ENCODE measurements at places on chromosomes 5 and 9.

DNA sequence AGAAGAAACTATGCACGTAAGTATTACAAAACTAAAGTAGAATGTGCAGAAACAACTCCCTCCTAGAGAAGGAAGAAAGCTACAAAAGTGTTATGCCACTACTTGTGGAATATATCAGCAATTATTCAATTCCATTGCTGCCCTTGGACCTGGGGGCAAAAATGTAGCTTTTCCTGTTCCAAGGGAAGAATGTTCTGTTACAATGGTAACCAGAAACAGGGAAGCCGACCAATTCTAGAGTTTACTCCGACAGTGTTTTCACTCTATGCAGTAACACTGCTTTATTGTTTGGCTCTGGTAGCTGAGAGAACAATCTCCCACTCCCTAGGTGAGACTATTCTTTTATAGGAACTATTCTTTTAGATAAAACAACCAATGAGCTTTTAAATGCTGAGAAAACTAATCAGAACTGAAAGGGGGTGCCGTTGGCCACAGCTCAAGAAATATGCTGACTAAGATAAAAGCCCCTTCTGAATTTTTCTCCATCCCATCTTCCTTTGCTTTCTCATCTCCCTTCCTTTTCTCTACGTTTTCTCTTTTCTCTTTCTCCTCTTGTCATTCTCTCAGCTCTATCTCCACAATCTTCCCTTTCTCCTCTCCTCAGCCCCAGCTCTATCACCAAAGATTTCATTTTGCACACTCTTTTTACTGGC, 54.1 kb downstream of the SLC1A3 start:
- DNase-seq: no peak

- DNase-seq: no peak
Observed at GRCh38 chr5:100772006-100772405, 131.1 kb downstream of the ST8SIA4 start.

DNA sequence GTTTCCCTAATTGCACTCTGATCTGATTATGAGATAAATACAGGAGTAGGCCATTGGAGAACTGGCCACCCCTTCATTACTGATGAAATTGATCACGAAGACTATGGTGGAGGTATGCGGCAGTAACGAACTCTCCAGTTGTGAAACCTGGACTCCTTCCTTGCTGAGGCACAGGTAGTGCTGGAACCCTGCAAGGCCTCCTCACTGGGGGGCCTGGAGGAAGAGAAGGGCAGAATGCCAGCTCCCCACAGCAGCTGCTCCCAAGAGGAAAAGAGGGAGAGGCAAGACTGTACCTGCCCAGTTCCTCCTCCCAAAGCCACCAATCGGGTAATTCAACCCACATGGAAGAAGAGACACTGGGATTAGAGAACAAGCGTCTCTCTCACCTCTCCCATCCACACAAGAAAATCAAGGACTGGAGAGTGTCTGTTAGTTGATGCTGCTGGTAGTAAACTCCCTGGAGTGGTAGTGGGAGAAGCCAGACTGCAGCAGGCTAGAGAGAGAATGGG, 19.1 kb upstream of the TRIO start:
- no peak for DNase-seq

- DNase-seq: peak; percentile 83
Observed at GRCh38 chr5:119315516-119315949, 40.3 kb upstream of the TNFAIP8 start.

GRCh38 chr9:38018958-38019602, 49.9 kb downstream of the SHB start:
- DNase-seq: no peak

DNA sequence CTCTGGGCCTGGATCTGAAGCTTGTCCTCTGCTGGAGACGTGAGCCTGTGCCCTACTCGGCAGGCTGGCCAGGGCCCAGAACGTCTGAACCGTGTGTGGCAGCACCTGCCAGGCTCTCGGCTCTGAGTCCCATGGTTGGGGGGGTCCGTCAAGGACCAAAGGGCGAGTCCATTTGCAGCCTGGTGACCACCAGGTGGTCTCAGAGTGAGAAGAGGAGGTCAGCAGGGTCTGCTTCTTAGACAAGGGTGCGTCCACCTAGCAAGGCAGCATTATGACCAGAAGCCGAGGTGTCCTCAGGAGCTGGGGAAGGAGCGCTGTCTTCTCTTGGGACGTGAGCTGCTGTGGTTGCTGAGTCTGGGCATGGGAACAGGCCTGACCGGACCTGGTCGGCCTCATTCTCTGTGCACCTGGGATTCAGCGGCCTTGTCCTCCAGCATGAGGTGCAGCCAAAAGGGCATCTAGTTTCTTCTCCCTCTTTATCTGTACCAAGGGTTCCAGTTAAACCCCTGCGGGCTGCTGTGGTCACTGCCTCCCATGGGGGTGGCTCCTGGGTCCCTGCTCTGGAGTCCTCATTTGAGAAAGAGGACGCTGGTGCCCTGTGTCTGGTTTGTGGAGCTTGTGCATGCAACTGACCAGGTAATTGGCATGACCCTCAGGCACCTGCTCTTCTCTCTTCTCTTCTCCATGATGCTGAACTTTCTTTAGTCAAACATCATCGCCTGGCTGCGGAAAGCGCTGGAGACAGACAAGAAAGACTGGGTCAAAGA, 14.4 kb downstream of the EXOC3 start:
- no peak for DNase-seq

DNA sequence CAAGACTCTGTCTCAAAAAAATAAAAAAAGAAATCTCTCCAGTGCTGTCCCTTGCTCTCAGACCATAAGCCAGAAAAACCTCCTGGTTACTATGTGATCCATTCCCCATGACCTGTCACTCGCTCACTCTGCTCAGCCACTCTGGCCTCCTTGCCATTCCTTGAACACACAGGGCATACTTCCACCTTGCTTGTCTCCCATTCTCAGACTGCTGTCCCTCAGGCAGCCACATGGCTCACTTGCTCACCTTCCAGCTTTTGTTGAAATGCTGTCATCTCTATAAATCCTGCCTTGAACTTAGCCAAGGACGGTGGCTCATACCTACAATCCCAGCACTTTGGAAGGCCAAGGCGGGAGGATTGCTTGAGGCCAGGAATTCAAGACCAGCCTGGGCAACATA, 82.9 kb downstream of the UGCG start:
- DNase-seq: no peak

- DNase-seq: peak; percentile 77
Observed at GRCh38 chr9:128159522-128159783, 612 bp upstream of the BBLN start.

GRCh38 chr5:53100606-53101005, 9.0 kb downstream of the MOCS2 start:
- no peak for DNase-seq

- DNase-seq: no peak
Observed at GRCh38 chr9:76594764-76595424, 135.9 kb downstream of the GCNT1 start.

DNA sequence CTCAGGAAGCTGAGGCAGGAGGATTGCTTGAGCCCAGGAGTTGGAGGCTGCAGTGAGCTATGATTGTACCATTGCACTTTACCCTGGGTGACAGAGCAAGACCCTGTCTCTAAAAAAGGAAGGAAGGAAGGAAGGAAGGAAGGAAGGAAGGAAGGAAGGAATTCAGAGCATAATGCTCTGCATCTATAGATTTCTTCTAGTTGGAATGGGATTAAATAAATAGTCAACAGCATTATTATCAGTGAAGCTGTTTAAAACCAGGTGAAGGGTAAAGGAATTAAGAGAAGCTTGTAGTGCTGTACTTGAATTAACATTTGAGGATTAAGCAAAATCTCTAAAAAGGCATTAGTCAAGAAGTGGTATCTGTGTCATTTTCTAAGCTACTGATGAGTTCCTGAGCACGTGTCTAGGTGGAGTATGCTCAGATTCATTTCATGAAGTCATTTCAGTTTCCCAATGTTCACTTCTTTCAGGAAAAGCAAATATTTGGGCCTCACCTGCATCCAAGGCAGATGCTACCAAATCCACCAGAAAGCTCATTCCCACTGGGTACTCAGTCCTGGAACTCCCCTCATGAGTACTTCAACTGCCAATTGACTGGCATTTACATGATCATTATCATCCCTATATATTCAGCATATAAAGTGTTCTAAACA, 8.4 kb downstream of the PDE6A start:
- DNase-seq: no peak

DNA sequence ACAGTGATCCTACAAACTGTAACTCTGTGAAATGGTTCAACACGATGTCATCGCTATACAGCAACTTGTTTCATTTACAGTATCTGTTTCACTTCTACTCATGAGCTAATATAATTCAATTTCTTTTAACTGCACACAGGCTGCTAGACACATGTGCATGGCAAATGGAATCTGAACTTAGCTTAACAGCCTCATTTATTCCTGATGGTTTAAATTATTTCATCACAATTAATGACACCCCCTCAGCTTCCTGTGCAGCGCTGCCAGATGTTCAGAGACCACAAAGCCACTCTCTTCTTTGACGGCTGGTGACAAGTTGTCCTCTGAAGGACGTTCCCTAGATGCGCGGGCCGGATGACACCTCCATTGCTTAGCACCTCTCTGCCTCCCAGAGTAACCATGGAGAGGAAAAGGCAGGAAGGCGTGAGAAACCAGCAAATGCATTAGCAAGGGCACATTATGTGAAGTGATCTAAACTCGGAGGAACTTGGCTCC, 191.1 kb downstream of the BNC2 start:
- no peak for DNase-seq

DNA sequence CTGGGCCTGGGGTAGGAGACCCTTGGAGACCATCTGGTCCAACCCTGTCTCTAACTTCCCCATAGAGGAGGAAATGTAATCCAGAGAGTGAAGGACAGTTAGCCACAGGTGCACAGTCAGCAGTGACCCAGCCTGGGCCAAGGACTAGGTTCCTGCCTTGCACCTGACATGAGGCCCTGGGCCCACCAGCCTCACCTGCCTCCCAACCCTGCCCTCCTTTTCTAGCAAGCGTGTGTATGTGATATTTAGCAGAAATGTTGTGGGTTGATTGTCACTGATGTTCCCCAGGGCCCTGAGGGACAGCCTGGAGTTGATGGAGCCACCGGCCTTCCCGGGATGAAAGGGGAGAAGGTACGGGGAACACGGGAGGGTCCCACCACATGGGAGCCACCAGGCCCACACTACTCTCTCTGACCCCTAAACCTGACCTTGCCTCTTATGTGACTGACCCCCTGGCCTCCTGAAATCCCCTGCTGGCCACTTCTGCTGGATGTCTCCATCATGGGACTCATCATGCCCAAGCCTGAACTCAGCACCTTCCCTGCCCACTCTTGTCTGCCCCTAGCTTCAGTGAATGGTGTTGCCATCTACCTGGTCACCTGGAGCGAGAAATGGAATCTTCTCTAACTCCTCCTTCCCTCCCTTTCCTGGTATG, 79.2 kb upstream of the TGFBR1 start:
- no peak for DNase-seq

- no peak for DNase-seq
Observed at GRCh38 chr5:170760113-170760512, 23.4 kb upstream of the GABRP start.

DNA sequence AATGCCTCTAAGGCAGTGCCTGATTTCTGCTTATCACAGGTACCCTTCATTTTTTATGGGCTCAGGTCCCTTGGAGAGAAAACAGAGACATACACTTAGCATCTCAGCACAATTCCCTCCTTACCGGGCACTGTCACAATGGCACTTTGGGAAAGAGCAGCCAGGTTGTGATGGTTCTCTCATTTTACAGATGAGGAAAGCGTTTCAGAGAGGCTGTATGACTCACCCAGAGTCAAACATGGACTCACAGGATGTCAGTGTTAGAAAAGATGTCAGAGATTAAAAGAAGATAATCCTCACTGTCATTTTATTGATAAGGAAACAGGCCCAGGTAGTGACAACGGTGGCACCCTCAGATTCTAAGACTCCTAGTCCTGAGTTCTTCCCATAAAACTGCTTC, 12.0 kb upstream of the SLC31A2 start:
- no peak for DNase-seq

GRCh38 chr5:96730586-96730985, 68.4 kb downstream of the CAST start:
- no peak for DNase-seq

DNA sequence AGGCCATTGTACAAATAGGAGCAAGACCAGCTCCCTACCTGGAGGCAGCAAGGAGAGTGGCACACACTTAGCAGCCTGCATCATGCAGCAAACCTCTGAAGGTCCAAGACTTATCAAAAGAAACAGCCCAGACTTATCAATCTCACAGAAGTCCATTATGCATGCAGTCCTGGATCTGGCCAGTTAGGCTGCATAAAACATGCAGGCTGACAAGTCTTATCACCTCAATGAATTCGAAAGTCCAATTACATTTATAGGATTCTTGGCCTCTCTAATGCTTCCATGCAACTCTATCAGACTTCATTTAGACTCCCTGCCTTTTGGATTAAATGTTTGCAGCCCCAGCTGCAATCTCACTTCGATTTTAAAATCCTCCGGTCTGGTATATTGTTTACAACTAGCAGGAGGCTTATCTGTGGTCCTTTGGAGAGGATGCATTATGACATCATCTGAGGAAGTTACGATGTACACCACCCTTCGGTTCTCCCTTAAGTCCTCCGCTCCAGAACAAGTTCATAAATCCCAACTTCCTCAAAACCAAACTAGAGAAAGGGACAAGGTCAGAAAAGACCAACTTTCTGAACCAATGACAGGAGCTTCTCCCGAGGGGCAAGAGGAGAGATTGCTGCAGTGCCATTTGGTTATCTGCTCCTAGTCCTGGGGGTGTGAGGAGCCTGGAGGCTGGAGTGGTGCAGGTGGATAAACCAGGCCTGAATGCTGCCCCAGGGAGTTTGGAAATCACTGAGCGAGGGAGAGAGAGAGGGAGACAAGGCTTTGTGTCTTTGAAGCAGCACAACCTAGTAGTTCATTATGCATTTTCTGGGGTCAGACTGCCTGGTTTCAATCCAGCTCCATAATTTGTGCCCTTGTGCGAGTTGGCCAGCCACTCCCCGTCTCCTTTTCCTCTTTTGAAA, 313.9 kb downstream of the TLE1 start:
- no peak for DNase-seq

DNA sequence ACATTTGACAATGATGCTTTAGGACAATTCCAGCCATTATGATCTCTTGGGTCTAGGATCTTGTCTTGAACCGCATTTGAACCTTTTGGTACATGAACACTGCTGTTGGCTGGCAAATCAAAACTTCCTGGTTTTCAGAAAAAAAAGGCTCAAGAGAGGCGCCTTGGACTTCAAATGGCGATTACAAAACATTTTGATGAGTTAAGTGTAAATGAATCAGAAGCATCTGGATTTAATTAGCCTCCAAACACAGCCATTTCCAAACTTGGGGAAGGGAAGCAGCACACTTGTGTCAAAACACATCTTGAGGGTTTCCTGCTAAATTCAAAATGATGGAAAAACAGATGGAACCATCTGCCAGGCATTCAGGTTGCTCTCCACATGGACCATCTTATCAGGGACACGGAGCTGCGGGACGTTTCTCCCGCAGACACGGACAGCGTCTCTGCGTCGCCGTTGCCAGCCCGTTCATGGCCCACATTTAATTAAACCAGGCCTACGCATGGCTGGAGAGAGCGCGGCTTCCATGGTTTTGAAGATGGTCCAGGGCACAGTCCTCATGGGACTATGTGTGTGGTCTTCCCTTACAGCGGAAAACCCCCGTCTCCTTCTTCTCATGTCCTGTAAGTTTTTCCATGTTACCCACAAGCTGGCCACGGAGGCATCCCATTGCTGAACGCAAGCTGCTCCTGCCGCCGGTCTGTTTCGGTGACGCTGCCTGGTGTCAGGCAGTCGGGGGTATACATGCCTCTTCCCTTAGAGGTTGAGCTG, 55.8 kb upstream of the PTCH1 start:
- no peak for DNase-seq

GRCh38 chr5:122202952-122203351, 73.6 kb downstream of the ZNF474 start:
- DNase-seq: no peak

- DNase-seq: no peak
Observed at GRCh38 chr5:109373932-109374331, 35.8 kb downstream of the PJA2 start.

GRCh38 chr5:22070186-22070728, 782.9 kb downstream of the CDH12 start:
- DNase-seq: no peak
